Neural cell (in vitro differentiated cells): ENCODE measurements at places on chromosomes 6 and 20. TPM values are rescaled to one million over a fixed set of nuclear protein-coding genes. Genes with fewer than 3 reads are reported as not detected.

Gene TEAD3
- 0.10 and 0.42 TPM in 2 replicates for polyA plus RNA-seq

Gene ZNF165
- polyA plus RNA-seq = 1.4 and 1.6 TPM in 2 replicates

Gene GABRR1
- polyA plus RNA-seq = 0.36 TPM in 1 of 2 replicates, not detected in the other

Gene HUS1B
- 0.52 and 1.8 TPM in 2 replicates for polyA plus RNA-seq

Gene CNKSR3
- polyA plus RNA-seq = 1.5 and 3.0 TPM in 2 replicates

Gene NMBR
- not detected in 2 replicates for polyA plus RNA-seq

Gene RSPH9
- polyA plus RNA-seq = 0.88 and 1.8 TPM in 2 replicates

Gene AGPAT4
- polyA plus RNA-seq = 42.6 and 49.3 TPM in 2 replicates

Gene SCRT2
- 2.5 and 3.8 TPM in 2 replicates for polyA plus RNA-seq

Gene SLC52A3
- not detected in 2 replicates for polyA plus RNA-seq

Gene B3GALT4
- 2.5 and 7.0 TPM in 2 replicates for polyA plus RNA-seq

Gene PRSS35
- polyA plus RNA-seq = 0.32 TPM in 1 of 2 replicates, not detected in the other

Gene POU5F1
- polyA plus RNA-seq = not detected in 2 replicates

Gene PPP1R16B
- polyA plus RNA-seq = 1.9 and 2.2 TPM in 2 replicates

Gene CCM2L
- polyA plus RNA-seq = 1.5 and 3.0 TPM in 2 replicates

Gene SIRT5
- polyA plus RNA-seq = 15.9 and 16.5 TPM in 2 replicates

Gene MAP1LC3A
- polyA plus RNA-seq = 56.2 and 58.3 TPM in 2 replicates

Gene HRH3
- polyA plus RNA-seq = 1.7 and 2.8 TPM in 2 replicates

Gene KCNQ5
- 0.10 and 0.30 TPM in 2 replicates for polyA plus RNA-seq

Gene COL11A2
- 9.8 and 20.2 TPM in 2 replicates for polyA plus RNA-seq

Gene CTCFL
- not detected in 2 replicates for polyA plus RNA-seq

Gene SLPI
- not detected in 2 replicates for polyA plus RNA-seq

Gene BPIFB1
- not detected in 2 replicates for polyA plus RNA-seq

Gene BIRC7
- polyA plus RNA-seq = not detected in 2 replicates

Gene PTCRA
- polyA plus RNA-seq = not detected in 2 replicates

Gene KCNK17
- 0.67 TPM in 1 of 2 replicates, not detected in the other for polyA plus RNA-seq

Gene VPS52
- 29.1 and 34.6 TPM in 2 replicates for polyA plus RNA-seq

Gene MICAL1
- 54.2 and 80.1 TPM in 2 replicates for polyA plus RNA-seq

Gene SNAI1
- polyA plus RNA-seq = 0.31 TPM in 1 of 2 replicates, not detected in the other

Gene LHFPL5
- polyA plus RNA-seq = 0.17 TPM in 1 of 2 replicates, not detected in the other

Gene OPRM1
- 1.5 and 1.9 TPM in 2 replicates for polyA plus RNA-seq

Gene WFDC2
- polyA plus RNA-seq = not detected in 2 replicates

Gene DEFB118
- not detected in 2 replicates for polyA plus RNA-seq

Gene ADAM33
- not detected in 2 replicates for polyA plus RNA-seq

Gene RGS17
- polyA plus RNA-seq = 38.0 and 44.9 TPM in 2 replicates

Gene GHRH
- polyA plus RNA-seq = not detected in 2 replicates

Gene CSE1L
- polyA plus RNA-seq = 74.2 and 74.7 TPM in 2 replicates

Gene ZSCAN31
- 2.6 and 7.5 TPM in 2 replicates for polyA plus RNA-seq

Gene CD93
- not detected in 2 replicates for polyA plus RNA-seq

Gene SLC35D3
- 0.56 TPM in 1 of 2 replicates, not detected in the other for polyA plus RNA-seq
